GM23248 (cell line): ENCODE measurements at places on chromosomes 16 and 17.

DNA sequence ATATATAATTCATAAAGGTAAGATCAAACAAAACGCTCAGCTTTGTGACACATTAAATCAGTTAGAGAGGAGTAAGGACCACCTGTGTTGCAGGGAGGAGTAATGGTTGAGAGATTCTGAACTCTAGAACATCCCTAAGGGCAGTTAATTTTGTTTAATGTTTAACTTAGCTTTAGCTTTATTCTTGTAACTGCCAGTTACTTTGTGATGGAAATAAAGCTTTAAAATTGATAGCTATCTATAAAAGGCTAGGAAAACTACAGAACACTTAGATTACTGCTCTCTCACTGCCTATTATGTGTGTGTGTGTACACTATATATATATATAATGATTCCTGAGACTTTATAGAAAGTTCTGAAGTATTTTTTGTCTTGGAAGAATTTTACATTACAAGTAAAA, 37.8 kb downstream of the PTRH2 start:
- no peak for DNase-seq

DNA sequence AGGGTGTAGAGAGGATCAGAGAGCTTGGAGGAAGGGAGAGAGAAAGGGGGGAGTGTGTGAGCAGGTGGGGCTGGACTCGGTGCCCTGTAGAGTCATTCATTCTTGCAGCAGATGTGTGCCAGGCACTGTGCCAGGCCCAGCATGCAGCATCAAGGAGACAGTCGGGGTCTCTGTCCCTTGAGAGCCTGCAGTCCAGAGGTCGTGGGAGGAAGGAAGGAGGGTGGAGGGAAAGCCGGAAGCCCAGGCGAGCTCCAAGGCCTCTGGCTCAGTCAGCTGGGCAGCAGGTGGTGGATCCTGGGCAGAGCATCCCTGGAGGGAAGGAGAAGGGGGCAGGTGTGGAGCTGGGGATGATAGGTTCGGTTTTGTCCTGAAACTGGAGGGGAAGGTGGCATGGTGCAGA, 27.5 kb downstream of the EPN2 start:
- no peak for DNase-seq

GRCh38 chr16:30840611-30841010, 53.3 kb downstream of the BCL7C start:
- DNase-seq: no peak

GRCh38 chr16:69501956-69502745, 63.6 kb upstream of the NFAT5 start:
- DNase-seq: no peak

GRCh38 chr17:79212149-79213087, 137.8 kb downstream of the ENGASE start:
- DNase-seq: no peak

DNA sequence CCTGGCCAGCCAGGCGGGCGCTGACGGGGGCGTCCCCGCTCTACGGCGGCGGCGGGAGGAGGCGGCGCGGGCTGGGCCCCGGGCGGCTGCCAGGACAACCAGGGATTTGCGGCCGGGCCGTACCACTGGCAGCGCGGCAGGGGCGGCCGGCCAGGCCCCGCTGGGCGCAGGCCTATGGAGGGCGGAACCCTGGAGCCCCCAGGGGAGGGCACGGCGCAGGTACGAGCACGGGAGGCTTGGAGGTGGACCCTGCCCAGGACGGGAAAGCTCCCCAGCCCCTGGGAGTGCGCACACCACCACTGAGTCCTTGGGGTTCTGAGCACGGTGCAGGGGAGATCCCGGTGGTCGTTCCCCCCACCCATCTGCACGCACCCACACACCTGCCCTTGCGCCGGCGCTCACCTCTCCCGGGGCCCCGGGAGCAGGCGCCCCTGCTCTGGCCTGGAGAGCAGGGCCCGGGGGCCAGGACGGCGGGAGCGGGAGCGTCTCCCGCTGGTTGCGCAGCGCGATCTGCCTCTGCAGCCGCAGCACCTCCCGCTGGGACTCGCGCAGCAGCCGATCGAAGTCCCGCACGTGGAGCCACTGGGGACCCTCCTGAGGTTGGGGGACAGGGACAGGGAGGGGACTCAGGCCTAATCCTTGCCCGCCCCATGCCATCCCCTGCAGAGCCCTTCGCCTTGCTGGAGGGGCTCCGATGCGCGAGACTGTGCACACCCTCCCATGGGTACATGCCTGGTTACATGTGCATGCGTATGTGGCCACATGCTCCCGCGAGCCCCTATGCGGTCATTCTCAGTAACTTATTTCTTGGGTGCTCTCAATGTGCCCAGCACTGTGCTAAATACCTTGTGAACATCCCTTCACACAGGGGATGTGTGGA, 3.9 kb downstream of the TSPOAP1 start:
- peak; percentile 48 for DNase-seq

GRCh38 chr17:62648251-62648955, 20.9 kb downstream of the MRC2 start:
- peak; percentile 42 for DNase-seq

DNA sequence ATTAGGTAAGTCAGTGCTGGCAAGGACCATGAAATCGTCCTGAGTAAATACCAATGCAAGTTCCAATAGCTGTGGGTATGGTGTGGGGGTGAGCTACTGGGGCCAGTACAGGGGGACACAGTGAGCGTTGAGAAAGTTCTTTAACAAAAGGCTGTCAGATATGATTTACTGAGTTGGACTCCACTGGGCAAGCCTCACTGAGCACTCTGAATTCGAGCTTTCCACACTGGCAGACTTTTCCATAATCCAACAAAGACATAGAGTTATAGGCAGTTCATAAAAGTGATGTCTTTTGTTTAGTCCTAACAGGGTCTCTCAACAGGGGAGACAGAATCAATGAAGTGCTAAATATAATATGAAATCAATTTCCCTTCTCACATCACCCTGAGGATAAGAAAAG, 489.0 kb downstream of the KCNJ2 start:
- DNase-seq: no peak

- DNase-seq: peak; percentile 79
These were observed 34.7 kb upstream of the RBBP6 start for GRCh38 chr16:24504472-24505345.

DNA sequence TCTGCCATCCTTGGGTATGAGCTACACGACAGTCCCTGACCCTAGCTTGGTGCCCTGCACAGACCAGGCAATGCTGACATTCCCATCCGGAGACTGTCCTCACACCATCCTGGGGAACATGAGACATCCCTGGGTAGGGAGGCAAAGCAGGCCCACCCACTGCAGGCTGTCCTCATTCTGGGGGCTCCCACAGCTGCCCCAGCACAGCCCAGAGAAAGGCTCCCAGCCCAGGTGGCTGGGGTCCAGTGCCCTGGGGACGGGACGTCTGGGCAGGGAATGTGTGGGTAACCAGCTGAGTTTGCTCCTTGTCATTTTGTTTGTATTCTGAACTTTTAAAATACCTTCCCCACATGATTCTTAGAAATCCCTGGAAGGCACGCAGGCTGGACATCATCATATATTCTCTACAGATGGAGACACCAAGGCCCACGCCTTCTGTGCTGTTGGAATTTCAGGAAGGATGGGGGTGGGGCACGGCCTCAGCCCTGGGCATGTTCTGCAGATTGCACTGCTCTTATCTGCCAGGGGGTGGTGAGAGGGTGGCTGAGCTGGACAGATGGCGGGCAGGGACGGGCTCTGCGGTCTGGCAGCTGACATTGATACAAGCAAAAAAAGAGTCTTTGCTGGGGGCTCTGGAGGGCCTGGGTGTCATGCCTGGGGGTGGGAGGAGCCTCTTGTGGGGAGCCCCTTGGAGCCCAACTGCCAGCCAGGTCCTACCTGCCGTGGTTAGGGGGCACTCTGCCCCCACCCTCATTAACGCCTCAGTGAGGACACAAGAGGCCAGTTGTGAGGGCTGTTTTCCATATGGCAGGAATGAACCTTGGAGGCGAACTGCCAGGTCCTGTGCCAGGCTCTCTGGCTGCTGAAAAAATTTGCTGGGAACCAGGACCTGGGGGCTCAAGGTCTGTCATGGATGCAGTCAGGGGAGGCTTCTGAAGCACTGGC, 28.4 kb downstream of the LRRC75A start:
- peak; percentile 57 for DNase-seq

GRCh38 chr16:11715246-11715947, 27.3 kb downstream of the TXNDC11 start:
- DNase-seq: no peak

DNA sequence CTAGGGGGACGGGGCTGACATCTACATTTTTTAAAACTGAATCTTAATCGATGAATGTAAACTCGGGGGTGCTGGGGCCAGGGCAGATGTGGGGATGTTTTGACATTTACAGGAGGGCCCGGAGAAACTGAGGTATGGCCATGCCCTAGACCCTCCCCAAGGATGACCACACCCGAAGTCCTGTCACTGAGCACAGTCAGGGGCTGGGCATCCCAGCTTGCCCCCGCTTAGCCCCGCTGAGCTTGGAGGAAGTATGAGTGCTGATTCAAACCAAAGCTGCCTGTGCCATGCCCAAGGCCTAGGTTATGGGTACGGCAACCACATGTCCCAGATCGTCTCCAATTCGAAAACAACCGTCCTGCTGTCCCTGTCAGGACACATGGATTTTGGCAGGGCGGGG, 21.4 kb downstream of the ADAM11 start:
- DNase-seq: no peak

GRCh38 chr16:12796498-12796897, 7.2 kb downstream of the CPPED1 start:
- DNase-seq: peak; percentile 34

DNA sequence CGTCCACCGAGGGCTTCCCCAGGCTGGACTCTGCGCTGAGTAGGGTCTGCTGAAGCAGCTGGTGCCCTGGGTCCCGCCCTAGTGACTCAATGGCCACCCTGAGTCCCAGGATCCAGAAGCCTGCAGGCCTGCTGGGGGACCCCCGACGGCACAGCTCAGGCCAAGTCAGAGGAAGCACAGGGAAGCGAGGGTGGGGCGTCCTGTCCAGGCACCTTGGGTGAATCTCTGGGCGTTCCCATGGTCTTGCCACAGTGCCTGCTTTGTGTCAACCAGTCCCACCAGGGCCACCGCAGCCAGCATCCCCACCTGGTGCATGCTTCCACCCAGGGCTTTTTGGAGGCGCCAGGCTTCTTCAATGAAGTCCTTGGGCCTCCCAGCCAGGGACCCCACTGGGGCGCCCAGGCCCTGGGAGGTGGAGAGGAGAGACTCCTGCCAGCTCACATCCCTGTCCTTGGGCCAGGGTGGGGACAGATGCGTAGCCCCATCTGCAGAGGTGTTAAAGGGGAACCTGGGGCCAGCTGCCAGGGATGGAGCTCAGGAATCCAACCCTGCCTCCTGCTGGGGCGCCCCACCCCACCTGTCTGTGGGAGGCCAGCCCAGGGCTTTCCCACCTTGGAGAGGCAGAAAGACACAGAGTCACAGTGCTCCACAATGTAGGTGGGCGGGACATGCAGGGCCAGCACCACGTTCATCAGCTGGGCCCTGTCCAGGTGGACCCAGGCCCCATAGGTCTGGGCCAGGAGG, 17.8 kb downstream of the TMEM235 start:
- no peak for DNase-seq

DNA sequence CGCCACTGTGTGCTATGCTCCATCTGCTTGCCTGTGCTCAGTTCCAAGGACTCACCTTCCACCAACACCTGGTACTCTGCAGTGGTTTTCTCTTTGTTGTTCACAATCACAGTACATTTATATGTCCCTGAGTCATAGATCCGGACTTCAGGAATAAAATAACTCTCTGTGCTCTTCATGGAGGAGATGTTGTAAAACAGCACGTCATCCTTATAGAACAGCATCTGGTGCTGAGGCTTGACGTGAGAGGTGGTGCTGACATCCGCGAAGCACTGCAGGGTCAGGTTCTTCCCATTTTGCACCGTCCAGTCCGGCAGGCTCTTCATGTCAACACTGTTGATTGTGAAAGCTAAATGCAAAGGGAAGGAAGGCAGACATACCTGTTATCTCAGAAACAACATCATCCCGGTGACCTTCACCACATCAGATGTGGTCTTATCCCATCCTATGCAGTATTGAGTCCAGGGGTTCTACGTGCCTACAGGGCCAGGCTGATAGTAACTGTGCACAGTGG, 12.8 kb downstream of the PECAM1 start:
- no peak for DNase-seq

DNA sequence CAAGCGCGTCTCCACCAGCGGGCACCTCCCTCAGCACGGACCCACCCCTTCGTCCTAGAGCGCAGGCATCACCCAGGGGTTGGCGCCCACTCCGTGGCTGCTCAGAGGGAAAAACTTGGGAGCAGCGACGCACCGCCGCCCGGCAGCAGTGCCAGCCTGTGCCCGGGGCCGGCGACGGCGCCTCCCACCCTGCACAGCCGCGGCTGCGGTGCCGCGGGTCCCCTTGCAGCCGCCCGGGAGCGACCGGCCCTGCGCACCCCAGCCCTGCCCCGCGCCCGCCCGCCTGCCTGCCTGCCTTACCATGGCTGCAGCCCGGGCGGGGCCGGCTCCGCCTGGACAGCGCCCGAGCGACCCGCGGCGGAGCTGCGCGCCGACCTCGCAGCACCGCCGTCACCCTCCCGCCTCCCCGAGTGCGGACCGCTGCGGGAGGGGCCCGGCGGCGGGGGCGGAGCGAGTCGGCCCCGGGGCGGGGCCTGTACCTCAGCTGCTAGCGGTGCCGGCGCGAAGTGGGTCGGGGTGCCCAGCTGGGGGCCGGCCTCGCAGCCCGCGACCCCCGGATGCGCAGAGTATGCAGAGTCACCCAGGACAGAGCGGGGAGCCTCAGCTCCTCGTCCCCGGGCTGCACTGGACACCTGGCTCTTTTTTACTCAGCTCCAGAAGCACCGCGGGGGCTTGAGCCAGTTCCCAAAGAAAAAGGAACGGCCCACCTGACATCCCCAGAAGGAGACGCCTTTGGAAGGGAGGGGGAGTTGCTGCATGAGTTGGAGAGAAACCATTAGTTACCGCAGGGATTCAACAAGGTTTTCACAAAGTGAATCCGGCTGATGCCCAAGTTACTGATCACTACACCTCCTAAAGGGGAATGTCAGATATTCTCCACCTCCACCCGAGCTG, 17.5 kb upstream of the MTMR4 start:
- peak; percentile 79 for DNase-seq

DNA sequence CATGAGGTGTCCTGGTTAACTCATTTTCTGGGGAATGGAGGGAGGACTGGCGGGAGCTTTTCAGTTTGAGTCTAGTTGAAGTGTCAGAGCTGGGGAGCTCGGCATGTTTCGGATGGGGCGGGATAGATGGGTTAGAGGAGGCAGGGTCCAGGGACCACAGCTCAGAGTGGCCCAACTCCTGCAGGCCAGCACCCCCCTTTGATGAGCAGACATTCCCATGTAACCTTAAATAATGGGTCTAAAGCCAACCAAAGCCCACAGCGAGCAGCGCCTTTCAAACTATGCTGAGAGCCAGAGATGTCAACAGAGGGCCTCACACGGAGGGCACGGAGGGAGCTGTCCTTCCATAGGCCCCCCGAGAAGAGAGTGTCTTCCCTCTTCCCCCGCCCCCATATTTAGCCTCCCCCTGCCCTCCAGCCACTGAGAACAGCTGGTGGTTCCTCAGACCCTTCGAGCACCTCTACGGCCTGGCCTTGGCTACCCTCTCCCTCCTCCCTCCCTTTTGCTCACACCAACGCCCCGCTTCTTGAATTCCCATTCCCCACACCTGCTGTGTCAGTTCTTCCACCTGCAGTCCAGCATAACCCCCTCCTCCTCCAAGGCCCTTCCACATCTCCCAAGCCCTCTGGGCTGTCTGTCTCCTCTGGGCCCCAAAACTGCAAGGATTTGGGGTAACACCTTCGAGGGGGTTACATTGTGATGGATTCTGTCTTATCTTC, 21.8 kb downstream of the RAB11FIP4 start:
- no peak for DNase-seq
